Sciatic nerve (tissue), 2 donors: ENCODE measurements at places on chromosomes 12 and 14. TPM values are rescaled to one million over a fixed set of nuclear protein-coding genes. Genes with fewer than 3 reads are reported as not detected.

- DNase-seq, result no peak
These were observed 108.9 kb upstream of the PLEKHG7 start for GRCh38 chr12:92593734-92594402.

DNA sequence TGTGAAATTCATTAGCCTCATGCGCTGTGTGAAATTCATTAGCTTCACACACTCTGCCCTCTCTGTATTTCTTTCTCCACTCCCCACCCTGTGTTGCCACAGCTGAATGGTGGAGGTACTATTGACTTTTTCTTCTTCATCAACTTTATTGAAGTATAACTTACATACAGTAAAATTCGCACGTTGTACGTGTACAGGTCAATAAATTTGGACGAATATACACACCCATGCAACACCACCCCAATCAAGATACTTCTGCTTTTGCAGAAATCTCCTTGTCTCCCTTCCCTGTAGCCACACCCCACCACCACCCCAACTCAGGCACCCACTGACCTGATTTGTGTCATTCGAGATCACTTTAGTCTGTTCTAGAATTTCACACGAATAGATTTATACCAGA lies 51.8 kb downstream of the FBXL14 start:
- no peak for DNase-seq

GRCh38 chr12:88336076-88336739 lies 194.1 kb downstream of the TMTC3 start:
- DNase-seq, result no peak

The GLIPR1L2 gene
- 4.6 TPM for total RNA-seq

The EPYC gene
- total RNA-seq, result not detected

The HOXC4 gene
- total RNA-seq, result 23.6 TPM

DNA sequence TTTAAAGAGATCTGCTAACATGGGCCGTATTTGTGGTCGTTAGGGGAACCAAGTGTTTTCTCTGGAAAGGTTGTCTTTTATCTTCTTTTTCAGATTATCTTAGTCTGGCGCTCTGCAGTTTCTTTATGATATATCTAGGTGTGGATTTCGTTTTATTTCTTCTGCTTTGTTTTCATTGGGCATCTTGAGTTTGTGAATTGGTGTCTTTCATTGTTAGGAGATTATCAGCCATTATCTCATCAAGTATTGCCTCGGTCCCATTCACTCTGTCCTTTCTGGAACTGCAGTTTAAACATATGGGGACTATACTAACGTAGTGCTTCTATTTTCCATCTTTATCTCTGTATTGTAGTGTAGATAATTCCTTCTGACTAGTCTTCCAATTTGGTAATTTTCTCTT lies 60.4 kb downstream of the BICDL1 start:
- no peak for DNase-seq

- DNase-seq, result no peak
These were observed 19.8 kb upstream of the CATSPERB start for GRCh38 chr14:91751719-91752118.

The PPP2R5E gene
- total RNA-seq, result 37.6 TPM

- peak; percentile 85 for DNase-seq
These were observed at the start of gene MSRB3 for GRCh38 chr12:65278576-65279368. TSS of gene MSRB3 (plus strand) at chr12:65278683. CDS start at chr12:65308580, 29,897 bp downstream.

DNA sequence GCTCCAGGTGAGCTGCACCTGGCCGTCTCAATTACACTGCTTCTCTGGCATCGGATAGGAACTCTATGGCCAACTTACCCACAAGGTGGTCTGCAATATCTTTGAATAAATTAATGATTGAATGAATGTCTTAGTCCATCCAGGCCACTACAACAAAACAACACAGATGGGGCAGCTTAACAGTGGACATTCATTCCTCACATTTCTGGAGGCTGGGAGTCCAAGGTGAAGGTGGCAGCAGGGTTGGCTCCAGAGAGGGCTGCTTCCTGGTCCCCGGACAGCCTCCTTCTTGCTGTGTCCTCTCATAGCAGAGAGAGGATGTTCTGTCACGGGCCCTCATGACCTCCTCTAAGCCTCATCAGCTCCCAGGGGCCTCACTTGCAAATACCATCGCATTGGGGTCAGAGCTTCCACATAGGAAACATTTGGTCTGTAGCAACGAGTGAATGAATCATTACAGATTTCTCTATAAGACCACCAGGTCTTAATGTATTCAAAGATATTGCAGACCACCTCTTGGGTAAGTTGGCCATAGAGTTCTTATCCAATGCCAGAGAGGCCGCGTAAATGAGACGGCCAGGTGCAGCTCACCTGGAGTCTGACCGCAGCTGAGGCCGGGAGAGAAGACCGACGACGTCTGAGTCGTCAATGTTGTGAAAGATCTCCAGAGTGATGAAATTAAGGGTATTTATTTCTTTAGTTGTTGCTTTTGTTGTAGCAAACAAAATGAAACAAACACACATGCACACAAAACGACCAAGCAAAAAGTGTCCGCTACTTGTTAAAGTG lies 182.7 kb upstream of the C14orf180 start:
- DNase-seq, result no peak

The RIPK3 gene
- total RNA-seq, result 8.9 TPM

The WDR89 gene
- 20.5 TPM for total RNA-seq

GRCh38 chr14:100555436-100556139 lies 31.6 kb downstream of the BEGAIN start:
- DNase-seq, result no peak

- DNase-seq, result no peak
These were observed 206.0 kb downstream of the ADGRD1 start for GRCh38 chr12:131159660-131160059.
